ENCODE measurements at places on chromosomes 2 and 18. TPM values are rescaled to one million over a fixed set of nuclear protein-coding genes. Genes with fewer than 3 reads are reported as not detected.

The KCNG2 gene
- not detected for total RNA-seq

- DNase-seq = no peak
Observed at GRCh38 chr2:45729753-45730512, 78.5 kb downstream of the PRKCE start.

DNA sequence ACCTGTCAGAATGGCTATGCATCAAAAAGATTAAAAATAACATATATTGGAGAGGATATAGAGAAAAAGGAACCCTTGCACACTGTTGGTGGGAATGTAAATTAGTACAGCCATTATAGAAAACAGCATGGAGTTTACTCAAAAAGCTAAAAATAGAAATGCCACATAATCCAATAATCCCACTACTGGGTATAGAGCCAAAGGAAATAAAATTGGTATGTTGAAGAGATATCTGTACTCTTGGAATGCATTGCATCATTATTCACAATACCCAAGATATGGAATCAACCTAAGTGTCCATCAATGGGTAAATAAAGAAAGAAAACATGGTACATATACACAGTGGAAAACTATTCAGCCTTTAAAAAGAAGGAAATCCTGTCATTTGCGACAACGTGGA, 77.2 kb downstream of the C1D start:
- no peak for DNase-seq

The OXER1 gene
- total RNA-seq = 0.21 TPM

The DNAJC5G gene
- total RNA-seq = not detected

GRCh38 chr2:109272461-109272860, 143.5 kb downstream of the SH3RF3 start:
- no peak for DNase-seq

DNA sequence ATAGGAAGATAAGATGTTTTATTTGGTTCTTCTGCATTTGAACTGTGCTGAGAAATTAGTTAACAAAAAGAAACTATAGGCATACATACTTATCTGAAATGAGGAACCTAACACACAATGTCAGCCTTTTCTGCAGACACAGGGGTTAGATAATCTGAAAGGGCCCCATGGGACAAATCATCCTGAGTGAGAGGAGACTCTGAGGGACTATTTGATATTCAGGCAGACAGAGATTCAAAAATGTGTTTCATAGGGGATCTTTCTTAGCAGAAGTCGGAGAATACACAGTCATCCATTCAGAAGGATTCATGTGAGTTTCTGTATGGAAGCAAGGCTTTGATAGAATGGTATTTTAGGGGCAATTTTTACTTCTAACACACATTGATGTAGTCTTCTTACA, 79.1 kb downstream of the NCKAP5 start:
- no peak for DNase-seq

GRCh38 chr18:59021500-59021899, 118.2 kb upstream of the SEC11C start:
- no peak for DNase-seq

- no peak for DNase-seq
Observed at GRCh38 chr2:8620611-8621382, 61.1 kb upstream of the ID2 start.

The PRKAG3 gene
- not detected for total RNA-seq

The EVA1A gene
- not detected for total RNA-seq

The POTEI gene
- total RNA-seq = not detected

DNA sequence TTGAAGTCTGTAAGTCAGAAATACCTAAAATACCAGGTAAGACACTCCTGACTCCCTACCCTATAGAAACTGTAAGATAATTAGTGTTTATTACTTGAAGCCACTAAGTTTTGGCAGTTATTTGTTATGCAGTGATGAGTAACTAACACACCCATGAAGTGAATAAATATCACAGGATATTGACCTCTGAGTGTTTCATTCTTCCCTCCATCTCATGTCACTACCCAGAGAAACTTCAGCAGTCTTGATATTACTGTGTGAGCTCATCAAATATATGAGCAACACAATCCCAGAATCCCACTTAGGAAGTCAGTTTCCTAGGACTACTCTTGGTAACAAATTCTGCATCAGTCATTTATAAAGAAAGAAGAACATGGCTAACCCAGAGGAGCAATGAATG, 529.7 kb downstream of the FBXO15 start:
- DNase-seq = no peak

GRCh38 chr18:24428709-24429108, 2.2 kb downstream of the IMPACT start:
- no peak for DNase-seq

DNA sequence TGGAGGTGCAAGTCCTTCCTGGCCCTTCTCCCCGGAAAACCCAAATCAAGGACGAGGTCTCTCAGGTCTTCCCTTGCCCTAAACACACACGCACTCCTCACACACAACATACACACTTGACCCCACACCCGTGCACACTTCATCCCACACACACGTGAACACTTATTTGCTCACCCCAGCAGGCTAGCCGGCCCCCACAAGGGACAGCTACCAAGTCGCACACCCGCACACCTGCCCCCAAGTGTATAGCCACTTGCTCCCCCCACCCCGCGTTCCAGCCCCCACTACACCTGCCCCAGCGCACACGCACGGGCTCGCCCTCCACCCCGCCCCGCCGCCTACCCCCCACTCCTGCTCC, 359 bp downstream of the TGFBRAP1 start:
- DNase-seq = peak; percentile 46

DNA sequence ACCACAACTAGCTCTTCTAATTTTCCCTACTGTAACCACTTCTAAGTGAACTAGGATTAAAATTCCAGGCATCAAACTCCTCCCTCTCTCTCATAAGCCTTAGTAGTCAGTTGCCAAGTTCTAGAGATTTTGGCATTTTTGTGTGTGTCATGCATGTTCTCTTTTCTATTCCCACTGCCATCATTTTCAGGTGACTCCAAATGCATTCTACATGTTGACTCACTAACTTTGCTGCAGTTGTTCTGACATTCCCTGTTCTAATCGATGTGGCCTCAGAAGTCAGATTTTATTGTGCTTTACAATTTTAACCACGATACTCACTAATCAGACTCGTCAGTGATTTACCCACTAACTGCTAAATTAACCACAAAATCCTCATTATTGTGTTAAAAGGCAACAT, 13.3 kb downstream of the DSC1 start:
- DNase-seq = no peak

DNA sequence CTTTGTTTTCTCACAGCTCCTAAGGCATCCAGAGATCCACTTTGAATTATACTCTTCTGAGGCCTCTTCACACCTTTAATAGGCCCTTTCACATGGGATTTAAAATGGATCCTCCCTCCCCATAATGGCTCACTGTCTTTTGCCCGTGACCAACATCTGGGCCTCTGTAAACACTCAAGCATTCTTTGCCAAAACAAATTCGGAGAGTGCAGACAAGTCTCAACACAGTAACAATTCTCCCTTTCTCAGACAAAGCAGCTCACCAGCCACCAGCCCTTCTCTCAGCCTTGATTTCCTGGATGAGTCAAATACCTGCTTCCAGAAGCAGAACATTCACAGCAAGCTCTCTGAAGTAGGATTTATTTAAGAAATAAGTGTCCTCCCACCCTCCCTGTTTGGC, 14.0 kb upstream of the IMP4 start:
- no peak for DNase-seq

DNA sequence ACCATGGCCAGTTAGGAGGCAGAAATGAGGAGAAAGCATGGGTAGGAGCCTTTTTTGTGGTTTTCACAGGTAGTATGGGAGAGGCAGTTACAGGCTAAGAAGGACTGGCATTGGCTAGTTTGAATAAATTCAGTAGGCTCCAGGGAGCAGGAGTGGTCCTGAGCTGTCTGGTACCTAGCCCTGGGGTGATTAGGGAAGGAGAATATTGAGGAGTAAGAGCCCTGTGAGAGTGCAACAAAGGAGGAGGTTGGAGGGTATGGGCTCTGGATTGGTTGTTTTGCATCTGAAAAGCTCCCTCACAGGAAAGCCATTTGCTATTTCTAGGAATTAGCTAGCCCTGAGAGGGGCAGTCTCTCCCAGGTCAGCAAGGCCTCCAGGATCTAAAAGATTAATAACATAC, 13.3 kb upstream of the TCF7L1 start:
- DNase-seq = no peak

DNA sequence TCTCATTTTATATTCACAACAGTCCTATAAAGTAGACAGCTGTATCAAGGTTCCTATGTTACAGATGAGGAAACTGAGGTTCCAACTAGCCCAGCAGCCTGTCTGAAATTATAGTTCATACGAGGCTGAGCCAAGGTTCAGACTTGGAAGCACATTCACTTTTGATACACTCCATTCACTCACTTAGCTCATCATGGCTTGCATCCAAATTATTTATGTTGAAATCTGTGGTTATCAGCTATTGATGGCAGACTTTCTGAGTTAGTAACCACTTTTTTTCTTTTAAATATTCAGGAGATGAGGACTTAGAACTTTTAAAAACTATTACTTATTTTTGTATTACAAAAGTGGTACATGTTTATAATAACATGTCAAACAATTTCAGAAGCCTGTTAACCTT, 188.2 kb downstream of the MTX2 start:
- no peak for DNase-seq

- DNase-seq = no peak
Observed at GRCh38 chr2:98388081-98388480, 41.8 kb downstream of the CNGA3 start.

- no peak for DNase-seq
Observed at GRCh38 chr2:136383167-136383566, 265.2 kb upstream of the CXCR4 start.

DNA sequence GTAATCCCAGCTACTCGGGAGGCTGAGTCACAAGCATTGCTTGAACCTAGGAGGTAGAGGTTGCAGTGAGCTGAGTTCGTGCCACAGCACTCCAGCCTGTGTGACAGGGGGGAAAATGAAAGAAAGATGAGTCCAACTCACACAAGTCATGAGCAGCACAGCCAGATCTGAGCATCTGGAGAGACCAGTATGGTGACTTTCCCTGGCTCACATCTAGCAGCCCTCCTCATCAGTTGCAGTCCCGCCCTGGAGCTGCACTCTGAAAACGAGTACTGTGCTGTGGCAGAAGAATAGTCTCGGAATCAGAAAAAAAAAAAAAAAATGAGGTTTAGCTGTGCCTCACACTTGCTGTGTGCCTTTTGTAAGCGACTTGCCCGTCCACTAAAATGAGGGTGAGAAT, 74.4 kb upstream of the TRIB2 start:
- no peak for DNase-seq

The ANO7 gene
- total RNA-seq = 1.1 TPM

DNA sequence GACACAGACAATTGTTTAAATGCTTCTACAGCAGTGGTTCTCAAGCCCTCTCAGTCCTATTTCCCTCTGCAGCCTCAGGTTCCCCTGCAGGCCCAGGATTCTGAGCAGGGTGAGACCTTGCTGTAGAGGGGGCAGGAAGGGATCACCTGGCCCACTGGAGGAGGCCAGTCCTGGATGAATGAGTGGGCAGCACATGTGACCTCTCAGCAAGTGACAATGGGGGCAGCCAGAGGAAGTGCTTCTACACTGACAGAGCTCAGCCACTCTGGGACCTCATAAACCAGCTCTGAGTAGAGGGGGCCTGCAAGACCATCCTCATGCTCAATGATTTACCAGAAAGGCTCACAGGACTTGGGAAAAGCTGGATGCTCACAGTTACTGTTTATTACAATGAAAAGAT, 63.2 kb downstream of the ASB1 start:
- DNase-seq = peak; percentile 37

GRCh38 chr2:20447437-20448245, 767 bp downstream of the RHOB start:
- peak; percentile 59 for DNase-seq

DNA sequence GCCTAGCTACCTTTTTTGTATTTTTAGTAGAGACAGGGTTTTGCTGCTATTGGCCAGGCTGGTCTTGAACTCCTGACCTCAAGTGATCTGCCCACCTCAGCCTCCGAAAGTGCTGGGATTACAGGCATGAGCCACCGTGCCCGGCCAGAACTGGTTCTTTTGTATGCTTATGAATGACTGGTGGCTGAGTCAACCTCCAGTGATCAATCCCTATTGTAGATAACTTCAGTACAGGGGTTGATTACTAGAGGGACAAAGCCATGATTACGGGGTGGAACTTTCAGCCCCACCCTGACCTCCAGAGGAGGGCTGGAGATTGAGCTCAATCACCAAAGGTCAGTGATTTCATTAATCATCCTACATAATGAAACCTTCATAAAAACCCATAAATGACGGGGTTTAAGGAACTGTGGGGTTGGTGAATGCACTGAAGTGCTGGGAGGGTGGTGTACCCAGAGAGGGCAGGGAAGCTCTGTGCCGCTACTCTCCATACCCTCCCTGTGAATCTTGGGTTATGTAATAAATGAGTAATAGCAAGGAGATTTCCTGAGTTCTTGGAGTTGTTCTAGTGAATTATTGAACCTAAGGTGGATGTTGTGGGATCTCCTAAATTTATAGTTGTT, 281.8 kb upstream of the CXCR4 start:
- no peak for DNase-seq

The FBLN7 gene
- total RNA-seq = 0.26 TPM

GRCh38 chr2:217186668-217187159, 326.9 kb upstream of the TNP1 start:
- no peak for DNase-seq

DNA sequence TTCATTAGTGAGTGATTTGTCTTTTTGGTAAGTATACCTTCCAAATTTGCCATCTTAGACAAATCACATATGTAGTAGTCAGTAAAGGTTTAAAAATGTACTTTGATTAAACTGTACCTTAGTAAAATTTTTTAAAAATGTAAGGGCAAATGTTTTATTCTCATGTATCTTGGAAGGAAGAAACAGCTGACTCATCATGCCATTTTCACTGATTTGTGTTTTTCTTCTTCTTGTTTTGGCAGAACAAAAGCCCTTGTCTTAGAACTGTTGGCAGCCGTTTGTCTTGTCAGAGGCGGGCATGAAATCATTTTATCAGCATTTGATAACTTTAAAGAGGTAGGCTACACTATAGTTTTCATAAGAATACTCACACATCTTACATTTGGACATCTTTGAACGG, 136.5 kb downstream of the PRPF40A start:
- no peak for DNase-seq

The RAX gene
- not detected for total RNA-seq

- DNase-seq = no peak
Observed at GRCh38 chr2:223008956-223009355, 43.0 kb upstream of the KCNE4 start.

DNA sequence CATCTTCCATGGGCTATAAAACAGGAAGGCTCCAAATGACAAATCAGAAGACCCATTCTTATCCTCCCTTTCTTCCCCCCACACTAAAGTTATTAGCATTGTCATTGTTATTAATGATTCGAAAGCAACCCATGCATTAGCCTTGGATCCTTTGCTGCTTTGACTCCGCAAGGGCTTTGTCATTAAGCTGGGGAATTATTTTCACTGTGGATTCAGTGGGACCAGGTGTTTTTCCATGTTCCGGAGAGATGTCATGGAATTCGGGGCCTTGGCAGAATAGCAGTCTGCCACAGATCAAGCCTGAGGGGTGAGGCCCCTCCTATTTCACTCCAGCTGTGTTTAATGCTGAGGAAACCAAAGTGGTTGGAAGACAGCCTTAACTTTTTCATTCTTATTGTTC, 357.1 kb downstream of the EN1 start:
- no peak for DNase-seq

GRCh38 chr2:124333784-124334183, 308.7 kb downstream of the CNTNAP5 start:
- no peak for DNase-seq

The PHOSPHO2 gene
- total RNA-seq = 5.9 TPM

Measured in activated CD8-positive, alpha-beta memory T cell treated with anti-CD3 and anti-CD28 coated beads, Interleukin-2, amount 10 ng/mL, durations not matched to agents 7 days and 5 days (primary cell).